Urinary bladder (tissue), 4 donors: ENCODE measurements at places on chromosomes 16 and 17.

- DNase-seq = no peak
Observed at GRCh38 chr16:11099672-11100205, 155.4 kb downstream of the CLEC16A start.

- no peak for DNase-seq
Observed at GRCh38 chr16:86354641-86355513, 155.4 kb upstream of the FOXF1 start.

DNA sequence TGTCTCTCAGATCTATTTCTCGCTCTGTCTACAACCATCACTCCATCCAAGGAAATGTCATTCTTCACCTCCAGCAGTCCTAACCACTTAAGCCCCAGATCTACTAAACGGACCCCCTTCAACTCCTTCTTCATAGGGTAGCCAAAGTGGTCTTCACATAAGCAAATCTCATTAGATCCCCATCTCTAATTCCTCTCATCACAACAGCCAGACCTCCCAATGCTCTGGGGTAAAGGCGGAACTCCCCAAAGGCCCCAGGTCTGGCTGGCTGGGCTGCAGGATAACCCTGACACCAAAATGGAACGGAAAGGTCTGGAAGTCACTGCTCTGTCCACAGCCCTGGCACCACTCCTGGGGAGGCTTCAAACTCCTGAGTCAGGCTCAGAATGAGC lies 11.1 kb downstream of the ST3GAL2 start:
- no peak for DNase-seq

- DNase-seq = no peak
Observed at GRCh38 chr16:11521055-11521454, 65.7 kb downstream of the LITAF start.

- DNase-seq = no peak
Observed at GRCh38 chr16:16172991-16173390, 50.3 kb downstream of the ABCC6 start.

DNA sequence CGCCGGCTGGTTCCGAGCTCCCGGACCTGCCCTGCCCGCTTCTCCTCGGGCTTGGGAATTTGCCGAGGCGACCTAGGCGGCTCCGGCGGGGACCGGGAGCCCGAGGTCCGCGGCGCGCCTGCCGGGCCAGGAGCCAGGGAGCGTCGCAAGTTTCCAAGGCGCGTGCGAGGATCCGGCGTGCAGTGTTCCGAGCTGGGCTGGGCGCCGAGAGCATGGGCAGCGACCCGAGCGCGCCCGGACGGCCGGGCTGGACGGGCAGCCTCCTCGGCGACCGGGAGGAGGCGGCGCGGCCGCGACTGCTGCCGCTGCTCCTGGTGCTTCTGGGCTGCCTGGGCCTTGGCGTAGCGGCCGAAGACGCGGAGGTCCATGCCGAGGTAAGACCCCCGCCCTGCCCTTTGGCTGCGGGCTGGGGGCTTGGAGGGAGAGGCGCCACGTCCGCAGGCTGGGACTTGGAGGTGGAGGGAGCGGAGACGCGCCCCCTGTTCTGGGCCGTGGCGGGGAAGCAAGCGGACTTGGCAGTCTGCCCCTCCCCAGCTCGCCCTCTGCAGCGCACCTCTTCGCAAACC lies 668 bp downstream of the MMP15 start:
- DNase-seq = no peak
